Brain (organoid and tissue), 16 donors: ENCODE measurements at places on chromosomes 6 and 20. TPM values are rescaled to one million over a fixed set of nuclear protein-coding genes. Genes with fewer than 3 reads are reported as not detected.
A peak's percentile ranks its signal among the peaks of the same experiment; 100 is the strongest.

NKAPL gene
- 1.1 TPM for polyA plus RNA-seq

HNF4A gene
- 0.10 TPM for polyA plus RNA-seq

LAMA2 gene
- 2.5 TPM for polyA plus RNA-seq

- DNase-seq, result no peak
Observed at GRCh38 chr20:39813190-39813829, 851.2 kb downstream of the DHX35 start.

MOXD1 gene
- 3.3 TPM for polyA plus RNA-seq

STMN3 gene
- 455 TPM for polyA plus RNA-seq

DNA sequence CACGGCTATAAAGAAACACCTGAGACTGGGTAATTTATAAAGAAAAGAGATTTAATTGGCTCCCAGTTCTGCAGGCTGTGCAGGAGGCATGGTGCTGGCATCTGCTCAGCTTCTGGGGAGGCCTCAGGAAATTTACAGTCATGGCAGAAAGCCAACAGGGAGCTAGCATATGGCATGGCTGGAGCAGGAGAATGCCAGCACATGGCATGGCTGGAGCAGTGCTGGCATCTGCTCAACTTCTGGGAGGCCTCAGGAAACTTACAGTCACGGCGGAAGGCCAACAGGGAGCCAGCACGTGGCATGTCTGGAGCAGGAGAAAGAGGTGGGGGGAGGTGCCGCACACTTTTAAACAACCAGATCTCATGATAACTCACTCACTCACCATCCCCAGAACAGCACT lies 32.5 kb upstream of the DACT2 start:
- peak; percentile 59 for DNase-seq

OR2J3 gene
- polyA plus RNA-seq, result not detected

CCDC170 gene
- 0.31 TPM for polyA plus RNA-seq

- DNase-seq, result no peak
Observed at GRCh38 chr6:54813892-54814291, 32.7 kb upstream of the FAM83B start.

DNA sequence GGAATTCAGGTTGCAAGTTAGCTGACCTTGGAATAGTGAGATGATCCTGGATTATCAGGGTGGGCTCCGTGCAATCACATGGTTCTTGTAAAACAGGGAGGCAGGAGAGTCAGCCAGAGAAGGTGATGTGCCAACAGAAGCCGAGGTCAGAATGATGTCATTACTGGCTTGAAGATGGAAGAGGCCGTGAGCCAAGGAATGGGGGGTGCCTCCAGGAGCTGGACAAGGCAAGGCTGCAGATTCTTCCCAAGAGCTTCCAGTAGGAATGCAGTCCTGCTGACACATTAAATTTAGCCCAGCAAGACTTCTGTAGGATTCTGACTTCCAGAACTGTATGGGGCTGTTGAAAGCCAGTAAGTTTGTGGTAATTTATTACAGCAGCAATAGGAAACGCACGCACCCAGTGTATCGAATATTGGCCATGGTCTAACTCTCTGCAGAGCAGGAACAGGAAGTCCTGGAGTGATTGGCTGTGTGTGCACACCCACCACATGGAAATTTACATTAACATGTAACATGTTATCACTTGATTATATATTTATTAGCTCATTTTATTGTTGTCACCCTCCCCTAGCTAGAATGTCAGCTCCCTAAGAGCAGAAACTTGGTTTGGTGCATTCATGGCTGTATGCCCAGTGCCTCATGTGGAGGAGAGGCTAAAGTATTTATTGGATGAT lies 19.1 kb downstream of the SLC24A3 start:
- no peak for DNase-seq

MRPS18A gene
- 89.2 TPM for polyA plus RNA-seq

PPP1R16B gene
- polyA plus RNA-seq, result 37.6 TPM

DNA sequence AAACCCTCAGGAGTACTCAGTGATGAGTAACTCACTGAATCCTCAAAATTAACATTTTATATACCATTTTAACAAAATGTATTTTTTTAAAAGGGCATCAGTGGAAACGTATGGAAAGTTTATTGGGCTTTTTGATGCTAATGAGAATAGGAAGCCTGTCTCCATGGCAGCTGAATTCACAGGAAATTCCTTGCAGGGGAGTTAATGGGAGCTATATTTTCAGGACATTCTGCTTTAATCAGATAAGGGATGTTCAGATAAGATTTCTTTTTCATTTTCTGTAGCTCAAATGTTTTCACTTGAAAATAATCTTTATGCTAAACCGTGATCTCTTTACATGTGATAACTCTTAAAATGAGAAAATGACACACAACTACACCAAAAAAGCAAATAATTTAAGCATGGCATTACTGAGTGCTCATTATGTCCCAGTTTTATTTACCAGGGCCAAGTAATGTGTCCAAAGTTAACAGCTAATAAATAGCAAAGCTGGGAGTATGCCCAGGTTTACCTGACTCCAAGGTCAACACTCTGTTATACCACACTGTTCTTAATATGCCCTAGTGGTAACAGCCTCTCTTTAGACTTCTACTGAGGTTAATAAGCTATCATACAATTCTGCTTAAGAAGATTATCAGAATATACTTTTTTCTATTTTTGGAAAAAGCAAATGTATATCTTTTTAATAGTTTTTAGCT lies 348.1 kb downstream of the GRIK2 start:
- DNase-seq, result no peak

DNA sequence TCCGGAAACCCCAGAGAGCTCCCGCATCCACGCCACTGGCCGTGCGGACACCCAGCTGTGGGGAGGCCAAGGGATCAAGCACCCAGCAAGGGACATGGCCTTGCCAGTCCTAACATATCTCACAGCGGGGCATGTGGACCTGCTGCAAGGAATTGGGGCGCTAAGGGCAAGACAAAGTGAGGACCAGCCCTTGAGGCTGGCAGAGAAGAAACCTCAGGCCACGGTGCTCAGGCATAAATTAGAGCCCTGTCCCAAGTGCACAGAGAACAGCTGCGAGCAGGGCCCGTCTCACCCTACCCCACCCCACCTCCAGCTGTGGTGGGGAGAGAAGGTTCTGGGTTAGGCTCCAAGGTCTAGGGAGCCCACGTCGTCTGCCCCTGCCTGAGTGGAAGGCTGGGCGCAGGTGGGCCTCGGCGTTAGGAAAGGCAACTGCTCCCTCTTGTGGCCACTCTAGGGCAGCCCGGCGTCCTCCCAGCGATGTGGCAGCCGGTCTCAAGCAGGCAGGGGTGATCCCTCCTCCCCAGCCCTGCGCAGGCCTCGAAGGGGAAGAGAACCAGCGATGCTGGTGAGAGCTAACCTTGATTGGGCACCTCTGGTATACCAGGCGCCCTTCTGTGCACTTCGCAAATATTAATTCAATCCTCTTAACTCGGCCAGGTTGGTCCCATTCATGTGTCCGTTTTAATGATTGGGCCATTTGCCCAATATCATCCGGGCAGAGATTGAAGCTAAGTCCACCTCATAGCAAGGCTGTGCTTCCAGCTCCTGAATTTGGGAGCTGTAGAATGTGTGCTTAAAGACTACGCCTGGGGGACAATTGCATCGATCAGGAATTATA lies 235.8 kb downstream of the NFATC2 start:
- peak; percentile 92 for DNase-seq

PPP1R14C gene
- polyA plus RNA-seq, result 1.8 TPM

- DNase-seq, result no peak
Observed at GRCh38 chr6:157134402-157135047, 188.8 kb downstream of the TMEM242 start.

DNA sequence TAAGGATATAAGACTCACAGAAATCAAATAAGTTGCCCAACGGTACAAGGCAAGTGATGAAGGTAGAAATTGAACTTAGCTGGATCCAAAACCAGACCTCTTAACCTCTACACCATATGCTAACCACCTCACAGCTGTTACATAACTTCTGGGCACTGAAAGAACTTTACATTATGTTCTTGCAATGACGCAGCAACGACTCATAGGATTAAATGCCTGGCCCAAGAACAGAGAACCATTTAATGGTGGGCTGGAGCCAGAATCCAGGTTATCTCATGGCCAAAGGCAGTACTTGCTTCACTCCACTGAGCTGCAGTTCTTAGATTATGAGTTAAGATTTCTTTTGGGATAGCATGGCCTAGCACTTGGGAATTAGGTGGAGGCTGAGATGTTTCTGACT lies 4.4 kb downstream of the TRMT6 start:
- DNase-seq, result no peak

TNFRSF6B gene
- 7.1 TPM for polyA plus RNA-seq

DNA sequence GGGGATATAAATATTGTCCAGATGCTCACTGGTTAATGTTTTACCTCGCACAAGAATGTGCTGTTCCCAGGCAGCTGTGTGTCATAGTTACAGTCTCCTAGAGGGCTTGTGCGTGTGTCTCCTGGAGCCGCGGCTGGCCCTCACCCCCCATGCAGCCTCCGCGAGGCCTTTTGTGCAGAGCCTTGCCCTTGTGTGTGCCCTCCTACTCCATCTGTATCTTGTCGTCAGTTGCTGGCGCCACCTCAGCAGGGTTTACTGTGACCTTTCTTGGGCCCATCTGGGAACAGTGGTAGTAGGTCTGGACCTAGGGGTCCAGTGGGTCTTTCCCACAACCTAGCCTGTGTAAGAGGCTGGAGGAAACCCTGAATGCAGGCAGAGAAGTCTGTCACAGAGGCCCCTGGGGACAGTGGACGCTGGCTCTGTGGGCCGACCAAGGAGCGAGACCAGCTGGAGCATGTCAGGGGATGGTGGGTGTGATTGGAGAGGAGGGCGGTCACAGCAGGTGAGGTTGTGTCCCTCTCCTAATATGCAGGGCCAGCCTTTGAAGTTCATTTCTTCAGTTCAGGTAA lies 35.2 kb downstream of the PPP1R14C start:
- DNase-seq, result no peak

- no peak for DNase-seq
Observed at GRCh38 chr20:24782301-24782700, 166.8 kb upstream of the CST7 start.

ARFGEF3 gene
- polyA plus RNA-seq, result 17.7 TPM

DNA sequence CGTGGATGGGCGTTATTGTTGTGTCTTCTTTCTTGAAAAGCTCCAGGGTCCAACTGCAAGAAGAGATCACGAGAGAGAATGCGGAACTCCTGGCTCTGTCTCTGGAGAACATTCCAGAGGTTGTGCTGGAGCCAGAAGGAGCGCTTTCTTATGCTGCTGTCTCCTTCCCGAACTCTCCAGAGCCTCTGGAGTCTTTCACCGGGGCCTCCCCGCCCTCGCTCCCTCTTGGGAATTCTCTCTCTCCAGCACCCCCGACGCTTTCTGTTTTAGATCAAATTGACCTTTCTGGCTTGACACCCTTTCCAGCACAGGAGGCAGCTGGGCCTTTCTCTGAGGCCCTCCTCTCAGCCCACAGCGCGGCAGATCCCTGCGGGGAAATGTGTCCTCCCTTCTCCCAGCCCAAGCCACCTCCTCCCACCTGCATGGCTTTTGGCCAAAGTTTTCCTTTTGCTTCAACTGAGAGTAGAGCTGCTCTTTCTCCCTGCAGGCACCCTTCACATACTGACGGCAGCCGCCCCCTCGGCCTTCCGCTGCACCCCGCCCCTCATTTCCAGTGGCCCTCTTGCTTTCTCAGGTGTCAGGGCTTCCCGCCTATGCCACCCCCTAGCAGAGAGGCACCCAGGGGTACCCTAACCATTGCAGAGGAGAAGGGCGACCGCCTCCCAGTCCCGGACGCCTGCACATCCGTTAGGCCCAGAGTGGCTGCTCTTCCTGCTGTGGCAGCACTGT lies 6.6 kb upstream of the CCR6 start:
- no peak for DNase-seq

GRCh38 chr20:53021934-53022333 lies 49.8 kb downstream of the TSHZ2 start:
- DNase-seq, result no peak

YWHAB gene
- 307 TPM for polyA plus RNA-seq

FRK gene
- polyA plus RNA-seq, result 0.19 TPM

GRCh38 chr20:22604815-22605214 lies 20.4 kb upstream of the FOXA2 start:
- DNase-seq, result no peak

DNA sequence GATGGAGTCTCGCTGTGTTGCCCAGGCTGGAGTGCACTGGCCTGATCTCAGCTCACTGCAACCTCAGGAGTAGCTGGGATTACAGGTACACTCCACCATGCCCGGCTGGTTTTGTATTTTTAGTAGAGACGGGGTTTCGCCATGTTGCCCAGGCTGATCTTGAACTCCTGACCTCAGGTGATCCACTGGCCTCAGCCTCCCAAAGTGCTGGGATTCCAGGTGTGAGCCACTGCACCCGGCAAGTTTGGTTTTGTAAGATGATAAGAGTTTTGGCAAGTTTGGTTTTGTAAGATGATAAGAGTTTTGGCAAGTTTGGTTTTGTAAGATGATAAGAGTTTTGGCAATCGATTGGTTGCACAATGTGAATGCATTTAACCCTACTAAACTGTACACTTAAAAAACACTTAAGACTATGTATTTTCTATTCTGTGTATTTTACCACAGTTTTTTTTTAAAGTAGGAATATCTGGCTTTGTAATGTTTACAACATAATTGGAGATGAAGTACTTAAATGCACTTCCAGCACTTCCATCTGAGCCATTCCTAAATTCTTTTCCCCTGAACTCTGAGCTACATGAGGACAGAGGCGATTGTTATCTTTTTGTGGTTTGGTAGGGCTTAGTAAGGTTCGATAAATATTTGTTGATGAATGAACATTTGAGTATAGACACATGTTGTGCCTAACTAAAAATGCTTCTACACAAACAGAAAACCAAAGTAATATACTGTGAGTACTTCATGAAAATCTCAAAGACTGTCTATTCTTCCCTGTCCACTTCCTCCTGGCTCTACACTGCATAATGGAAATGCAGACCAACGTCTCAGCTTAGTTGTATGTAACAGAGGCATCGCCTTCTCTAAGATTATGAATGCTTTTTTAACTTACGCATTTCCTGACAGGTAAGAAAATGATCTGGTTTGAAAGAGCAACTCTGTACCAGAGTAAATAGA lies 18.8 kb downstream of the SAMHD1 start:
- DNase-seq, result no peak

POPDC3 gene
- 8.0 TPM for polyA plus RNA-seq

FAM184A gene
- polyA plus RNA-seq, result 8.5 TPM
